ENCODE measurements at places on chromosomes 2 and 18.

DNA sequence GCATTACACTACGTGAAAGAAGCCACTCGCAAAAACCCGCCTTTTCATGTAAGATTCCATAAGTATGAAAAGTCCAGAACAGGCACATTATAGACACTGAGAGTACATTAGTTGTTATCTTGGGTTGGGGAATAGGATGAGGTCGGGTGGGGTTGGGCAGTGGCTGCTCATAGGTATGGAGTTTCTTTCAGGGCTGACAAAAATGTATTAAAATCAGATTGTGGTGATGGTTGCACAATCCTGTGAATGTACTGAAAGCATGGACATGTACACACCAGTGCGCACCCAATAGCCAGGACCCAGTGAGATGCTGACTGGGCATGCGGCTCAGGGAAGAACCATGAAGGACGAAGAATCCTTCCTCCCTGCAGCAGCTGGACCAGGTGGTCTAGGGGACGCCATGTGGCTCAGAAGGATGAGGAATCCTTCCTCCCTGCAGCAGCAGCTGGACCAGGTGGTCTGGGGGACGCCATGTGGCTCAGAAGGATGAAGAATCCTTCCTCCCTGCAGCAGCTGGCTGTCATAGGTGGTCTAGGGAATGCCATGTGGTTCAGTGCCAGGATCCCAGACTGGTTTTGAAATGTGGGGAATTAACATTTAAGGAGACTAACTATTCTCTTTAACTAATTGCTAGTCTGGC lies 50.1 kb downstream of the MBP start:
- no peak for DNase-seq

GRCh38 chr18:53566626-53567025 lies 657.8 kb downstream of the MBD2 start:
- DNase-seq, result no peak

DNA sequence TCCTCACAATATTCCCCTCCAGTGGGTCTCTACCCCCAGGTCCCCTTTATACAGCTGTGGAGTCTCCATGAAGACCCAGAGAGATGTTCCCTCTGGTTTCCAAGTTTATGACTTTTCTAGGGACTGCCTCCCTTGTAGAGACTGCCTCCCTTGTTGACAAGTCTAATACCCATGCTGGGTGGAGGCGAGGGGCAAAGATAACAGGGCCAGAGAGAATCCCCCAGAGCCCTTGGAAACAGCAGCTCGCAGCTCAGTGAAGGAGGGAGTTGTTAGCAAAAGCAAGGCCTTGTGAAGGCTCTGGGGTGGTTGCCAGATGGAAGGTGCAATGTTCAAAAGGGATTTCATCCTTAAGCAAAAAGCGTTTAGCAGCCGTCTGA lies 75.0 kb upstream of the GATA6 start:
- no peak for DNase-seq

GRCh38 chr2:218075975-218076811 lies 7.1 kb downstream of the RUFY4 start:
- DNase-seq, result no peak

- no peak for DNase-seq
Measured at GRCh38 chr2:228059735-228060134, 121.8 kb downstream of the SPHKAP start.

DNA sequence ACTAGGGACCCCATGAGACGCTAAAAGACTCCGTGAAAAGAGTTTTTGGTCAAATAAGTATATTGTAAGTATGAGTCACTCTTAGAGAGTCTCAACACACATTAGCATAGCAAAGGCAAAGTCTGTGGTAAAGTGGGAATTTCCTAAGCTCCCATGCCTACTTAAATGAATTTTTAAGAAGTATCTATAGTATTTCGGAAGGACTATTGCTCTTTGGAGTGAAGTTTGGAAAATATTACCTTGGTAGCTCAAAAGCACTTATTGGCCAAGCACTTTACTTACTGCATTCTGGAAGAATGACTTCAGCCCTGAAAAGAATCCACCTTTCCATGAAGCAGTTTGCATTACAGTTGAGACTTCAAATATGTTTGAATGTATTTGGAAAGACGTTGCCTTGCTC lies 57.1 kb downstream of the CAVIN2 start:
- DNase-seq, result no peak

DNA sequence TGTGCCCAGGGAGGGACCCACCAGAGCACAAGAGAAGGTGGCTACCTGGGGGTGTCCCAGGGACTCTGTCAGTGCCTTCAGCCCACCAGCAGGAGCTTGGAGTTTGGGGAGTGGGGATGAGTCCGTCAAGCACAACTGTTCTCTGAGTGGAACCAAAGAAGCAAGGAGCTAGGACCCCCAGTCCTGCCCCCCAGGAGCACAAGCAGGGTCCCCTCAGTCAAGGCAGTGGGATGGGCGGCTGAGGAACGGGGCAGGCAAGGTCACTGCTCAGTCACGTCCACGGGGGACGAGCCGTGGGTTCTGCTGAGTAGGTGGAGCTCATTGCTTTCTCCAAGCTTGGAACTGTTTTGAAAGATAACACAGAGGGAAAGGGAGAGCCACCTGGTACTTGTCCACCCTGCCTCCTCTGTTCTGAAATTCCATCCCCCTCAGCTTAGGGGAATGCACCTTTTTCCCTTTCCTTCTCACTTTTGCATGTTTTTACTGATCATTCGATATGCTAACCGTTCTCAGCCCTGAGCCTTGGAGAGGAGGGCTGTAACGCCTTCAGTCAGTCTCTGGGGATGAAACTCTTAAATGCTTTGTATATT lies 14.0 kb downstream of the ITM2C start:
- DNase-seq, result no peak

- DNase-seq, result peak; percentile 46
Measured at GRCh38 chr2:19158896-19159295, 199.5 kb downstream of the OSR1 start.

DNA sequence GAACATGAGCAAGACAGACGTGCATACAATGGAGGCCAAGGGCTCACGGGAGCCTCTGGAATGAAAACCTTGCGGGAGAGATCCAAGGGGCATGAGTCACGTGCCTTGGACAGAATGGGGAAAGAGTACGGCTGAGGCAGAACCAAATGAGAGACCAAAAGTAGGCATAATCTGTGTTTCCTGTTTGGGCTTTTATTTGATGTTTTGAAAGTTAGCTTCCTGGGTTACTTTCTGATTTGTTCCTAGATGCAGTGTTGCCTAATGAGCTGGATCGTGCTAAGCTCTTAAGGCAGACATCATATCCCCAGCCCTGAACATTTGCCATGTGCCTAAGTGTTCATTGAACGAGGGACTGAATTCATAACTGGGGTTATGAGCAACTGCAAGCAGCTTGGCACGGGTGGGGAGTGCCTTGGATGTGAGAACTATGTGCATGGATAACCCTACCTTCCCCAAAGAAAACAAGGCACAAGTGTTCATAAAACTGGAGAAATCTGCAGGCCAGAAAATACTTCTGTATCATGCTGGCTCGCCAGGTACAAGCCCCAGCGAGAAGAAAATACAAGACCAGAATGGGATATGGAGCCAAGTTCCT lies 60.3 kb upstream of the RPL31 start:
- peak; percentile 62 for DNase-seq

DNA sequence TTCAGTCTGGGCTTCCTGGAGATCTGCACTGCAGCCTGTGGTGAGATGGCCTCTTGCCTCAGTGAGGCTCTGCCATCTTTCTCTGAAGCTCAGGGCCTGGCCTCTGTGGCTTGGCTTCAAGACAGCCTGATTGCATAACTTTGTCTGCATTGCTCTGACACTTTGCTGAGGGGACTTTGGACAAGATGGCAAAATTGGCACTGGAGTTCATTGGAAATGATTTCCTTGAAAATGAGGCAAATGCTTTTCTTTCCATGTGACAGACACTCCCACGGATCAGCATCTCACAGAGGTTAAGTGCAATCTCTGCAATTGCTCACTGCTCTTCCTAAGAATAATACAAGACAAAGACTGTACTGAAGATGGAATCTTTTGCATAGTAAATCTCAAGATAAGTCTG lies 166.8 kb downstream of the KCNS3 start:
- DNase-seq, result peak; percentile 7

- no peak for DNase-seq
Measured at GRCh38 chr2:15023221-15023620, 390.7 kb downstream of the LRATD1 start.

GRCh38 chr2:25528173-25528572 lies 145.2 kb downstream of the DTNB start:
- DNase-seq, result peak; percentile 82

DNA sequence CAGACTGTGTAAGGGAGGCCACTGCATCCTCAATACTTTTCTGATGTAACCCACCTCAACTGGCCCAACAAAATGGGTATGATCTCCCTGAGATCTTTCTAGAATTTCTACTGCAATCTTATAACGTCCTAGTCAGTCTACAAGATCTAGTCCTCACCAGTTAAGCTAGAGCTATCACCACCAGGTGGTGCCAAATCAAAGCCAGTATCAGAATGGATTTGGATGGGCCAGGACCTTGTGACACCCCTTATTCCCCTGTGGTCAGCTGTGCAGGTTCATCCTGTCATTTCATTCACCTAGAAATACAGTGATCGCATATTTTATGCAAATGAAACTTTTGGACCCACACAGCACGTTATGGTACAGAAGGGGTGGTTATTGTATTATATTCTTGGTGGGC lies 90.3 kb downstream of the OLA1 start:
- peak; percentile 46 for DNase-seq

DNA sequence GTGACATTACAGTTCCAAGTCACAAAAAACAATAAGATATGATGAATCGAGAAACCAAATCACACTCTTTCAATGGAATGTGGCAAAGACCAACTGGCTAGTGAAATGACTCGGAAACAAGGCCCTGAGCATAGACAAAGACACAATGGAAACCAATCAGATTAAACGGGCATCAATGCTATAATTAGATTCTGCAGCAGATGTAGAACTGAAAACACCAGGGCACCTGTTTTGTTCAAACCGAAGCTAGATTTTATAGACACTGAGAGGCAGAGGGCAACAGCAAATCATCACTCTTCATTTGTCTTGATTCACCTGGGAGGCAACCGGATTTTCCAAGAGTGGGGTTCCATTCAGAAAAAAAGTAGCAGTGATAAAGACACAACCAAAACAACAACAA lies 92.8 kb upstream of the BARD1 start:
- DNase-seq, result no peak

DNA sequence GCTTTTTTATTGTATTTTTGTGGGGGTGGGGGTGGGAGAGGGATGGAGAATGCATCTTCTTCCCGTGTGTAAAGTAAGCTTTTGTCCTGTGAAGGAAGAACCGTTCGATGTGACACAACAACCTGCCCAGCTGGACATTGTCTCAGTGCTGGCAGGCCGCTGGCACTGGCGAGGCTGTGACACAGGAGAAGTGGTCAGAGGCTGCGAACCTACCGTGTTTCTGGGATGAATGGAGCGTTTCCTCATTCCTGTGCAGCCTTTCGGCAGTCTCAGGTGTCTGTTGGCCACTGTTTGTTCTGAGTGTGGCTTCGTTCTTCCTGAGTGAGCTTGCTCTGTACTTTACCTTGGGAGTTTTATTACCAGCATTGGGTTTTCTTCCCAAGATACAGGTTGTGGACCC lies 8.0 kb downstream of the RAMP1 start:
- DNase-seq, result no peak

- no peak for DNase-seq
Measured at GRCh38 chr2:106201661-106202060, 7.6 kb upstream of the UXS1 start.

DNA sequence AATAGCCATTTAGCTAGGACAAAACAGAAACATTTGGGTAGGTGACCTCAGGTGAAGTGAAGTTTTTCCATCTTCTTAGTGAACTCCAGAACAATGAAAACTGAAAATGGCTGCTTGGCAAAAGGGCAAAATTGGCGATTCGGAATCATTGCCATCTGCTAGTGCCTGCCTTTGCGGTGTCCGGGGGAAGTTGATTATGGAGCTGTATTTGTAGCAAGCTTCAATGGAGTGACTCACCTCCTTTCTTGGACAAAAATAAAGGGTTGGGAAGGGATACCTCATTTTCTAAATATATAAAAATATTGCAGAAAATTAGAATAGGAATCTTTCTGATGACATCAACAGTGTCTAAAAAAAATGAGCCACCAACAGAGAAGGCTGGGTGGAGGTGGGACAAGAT lies 460.5 kb downstream of the TGIF1 start:
- DNase-seq, result no peak

DNA sequence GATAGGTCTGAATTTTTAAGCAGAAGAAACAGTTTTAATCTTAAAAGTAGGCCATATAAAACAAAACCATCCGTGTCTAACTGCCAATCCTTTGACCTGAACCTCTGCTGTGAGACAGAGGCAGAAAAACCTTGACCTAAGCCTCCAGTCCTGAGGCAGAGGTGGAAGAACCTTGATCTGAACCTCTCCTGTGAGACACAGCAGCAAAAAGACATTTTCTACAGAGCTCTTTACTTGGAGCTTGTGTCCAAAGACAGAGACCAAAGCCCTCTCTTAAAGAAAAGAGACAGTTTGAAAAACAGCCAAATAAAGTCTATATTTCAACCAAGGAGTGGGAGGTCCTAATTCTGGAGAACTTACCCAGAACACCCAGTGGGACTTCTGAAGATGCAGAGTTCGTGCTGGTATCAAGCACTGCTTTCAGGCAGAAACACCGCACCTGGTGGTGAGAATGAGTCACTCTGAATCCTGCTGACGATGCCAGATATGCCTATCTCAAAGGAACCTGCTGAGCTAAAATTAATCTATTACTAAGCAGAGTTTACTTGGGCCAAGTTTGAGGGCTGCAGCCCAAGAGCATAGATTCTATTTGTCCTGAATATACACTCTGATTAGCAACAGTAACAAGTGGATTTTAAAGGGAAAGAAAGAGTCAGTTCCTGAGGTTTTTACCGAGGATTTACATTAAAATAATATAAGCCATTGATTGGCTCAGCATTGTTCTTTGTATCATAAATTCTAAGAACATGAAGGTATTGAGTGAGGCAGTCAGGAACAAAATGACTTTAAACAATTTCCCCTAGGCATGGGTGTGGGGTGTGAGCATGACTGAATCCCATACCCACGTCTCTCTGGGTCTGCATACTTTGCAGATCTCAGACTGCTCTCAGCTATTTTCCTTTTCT lies 806.4 kb downstream of the TRIB2 start:
- no peak for DNase-seq

DNA sequence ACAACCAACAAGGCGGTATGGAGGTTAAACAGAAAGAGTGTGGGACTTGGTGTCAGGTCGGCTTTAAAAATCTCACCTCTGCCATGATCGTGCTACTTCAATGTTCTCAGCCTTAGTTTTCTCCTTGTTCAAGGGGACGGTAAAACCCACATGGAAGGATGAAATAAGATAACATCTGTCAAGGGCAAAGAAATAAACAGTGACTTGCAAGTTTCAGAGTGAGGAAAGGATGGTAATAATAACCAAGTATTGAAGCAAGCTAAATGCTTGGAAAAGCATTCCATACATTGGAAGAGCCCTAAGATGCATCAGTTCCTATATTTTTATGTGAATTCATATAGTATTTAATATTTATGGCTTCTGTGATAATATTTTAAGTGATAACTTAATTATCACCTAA lies 29.8 kb upstream of the LMAN1 start:
- DNase-seq, result no peak

- no peak for DNase-seq
Measured at GRCh38 chr2:28136556-28136955, 246.0 kb downstream of the BABAM2 start.

DNA sequence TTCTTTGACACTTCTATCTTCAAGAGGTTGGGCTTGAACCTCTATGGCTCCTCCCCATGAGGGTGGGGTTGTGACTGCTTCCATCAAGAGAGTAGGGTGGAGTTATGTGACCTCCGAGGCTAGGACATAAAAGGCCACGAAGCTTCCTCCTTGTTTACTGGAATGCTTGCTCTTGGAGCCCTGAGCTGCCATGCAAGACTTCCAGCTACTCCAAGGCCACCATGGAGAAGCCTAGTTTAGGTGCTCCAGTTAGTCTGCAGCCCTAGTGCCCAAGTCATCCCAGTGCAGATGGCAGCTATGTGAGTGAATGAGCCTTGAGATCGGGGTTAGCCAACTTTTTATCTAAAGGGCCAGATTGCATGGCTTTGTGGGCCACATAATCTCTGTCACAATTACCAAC lies 2.4 kb upstream of the MERTK start:
- DNase-seq, result no peak
